G401 (cell line): ENCODE measurements at places on chromosomes 2 and 18. TPM values are rescaled to one million over a fixed set of nuclear protein-coding genes. Genes with fewer than 3 reads are reported as not detected.

The CNRIP1 gene
- 8.4 and 19.8 TPM in 2 replicates for total RNA-seq

The REEP1 gene
- total RNA-seq: 1.1 and 4.2 TPM in 2 replicates

The FBLN7 gene
- total RNA-seq: not detected in 2 replicates

DNA sequence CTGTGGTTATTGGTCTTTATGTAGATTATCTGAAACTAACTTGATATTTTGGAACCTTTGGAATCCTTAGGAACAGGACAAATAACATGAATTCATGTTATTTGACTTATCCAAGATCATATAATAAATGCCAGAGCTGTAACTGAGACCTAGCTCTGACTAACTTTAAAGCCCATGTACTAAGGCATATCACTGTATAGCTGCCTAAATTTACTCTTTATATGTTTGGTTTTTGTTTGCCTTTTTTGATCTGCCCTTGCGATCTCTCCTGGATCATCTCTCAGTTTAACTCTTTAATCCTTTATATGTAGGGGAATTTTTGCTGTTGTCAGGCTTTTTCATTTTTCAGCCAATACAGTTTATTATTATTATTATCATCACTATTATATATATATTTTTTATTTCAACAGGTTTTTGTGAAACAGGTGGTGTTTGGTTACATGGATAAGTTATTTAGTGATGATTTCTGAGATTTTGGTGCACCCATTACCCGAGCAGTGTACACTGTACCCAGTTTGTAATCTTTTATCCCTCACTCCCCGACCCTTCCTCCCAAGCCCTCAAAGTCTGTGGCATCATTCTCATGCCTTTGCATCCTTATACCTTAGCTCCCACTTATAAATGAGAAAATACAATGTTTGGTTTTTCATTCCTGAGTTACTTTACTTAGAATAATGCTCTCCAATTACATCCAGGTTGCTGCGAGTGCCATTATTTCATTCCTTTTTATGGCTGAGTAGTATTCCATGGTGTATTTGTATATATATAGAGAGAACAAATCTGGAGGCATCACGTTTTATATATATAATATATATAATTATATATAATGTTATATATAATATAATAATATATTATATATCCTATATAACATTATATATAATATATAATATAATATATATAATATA is 48.9 kb downstream of the APLF start:
- no peak for DNase-seq

GRCh38 chr2:176581557-176582165 is 312.4 kb downstream of the MTX2 start:
- DNase-seq: no peak

The GPAT2 gene
- total RNA-seq: not detected in 2 replicates

DNA sequence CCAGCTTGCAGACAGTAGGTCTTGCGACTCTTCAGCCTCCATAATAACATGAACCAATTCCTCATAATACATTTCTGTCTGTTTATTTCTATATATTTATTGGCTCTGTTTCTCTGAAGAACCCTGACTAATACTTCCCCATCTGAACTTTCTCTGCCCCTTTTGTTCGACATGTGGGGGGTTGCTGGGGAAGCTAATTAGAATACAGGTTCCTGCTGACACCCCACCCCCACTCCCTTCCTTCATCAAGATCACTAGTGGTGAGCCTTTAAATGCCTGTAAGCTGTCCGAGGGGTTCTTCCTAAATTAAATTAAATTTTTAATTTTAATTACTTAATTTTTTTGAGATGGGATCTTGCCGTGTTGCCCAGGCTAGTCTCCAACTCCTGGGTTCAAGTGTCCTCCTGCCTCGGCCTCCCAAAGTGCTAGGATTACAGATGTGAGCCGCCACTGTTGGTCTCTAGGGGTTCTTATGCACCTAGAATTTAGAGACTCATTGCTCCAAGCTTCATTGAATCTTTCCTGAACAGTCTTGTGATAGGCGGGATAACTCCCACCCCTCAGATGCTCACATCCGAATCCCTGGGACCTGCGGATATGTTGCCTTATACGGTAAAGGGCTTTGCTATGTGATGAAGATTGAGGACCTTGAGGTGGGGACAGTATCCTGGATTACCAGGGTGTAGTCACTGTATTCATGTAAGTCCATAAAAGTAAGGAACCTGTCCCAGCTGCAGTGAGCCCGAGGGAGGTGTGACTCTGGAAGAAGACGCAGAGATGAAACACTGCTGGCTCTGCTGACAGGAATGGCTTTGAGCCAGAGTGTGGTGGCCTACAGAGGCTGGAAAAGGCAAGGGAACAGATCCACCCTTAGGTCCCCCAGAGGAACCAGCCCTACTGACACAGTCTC is 26.2 kb downstream of the HPCAL1 start:
- DNase-seq: no peak

DNA sequence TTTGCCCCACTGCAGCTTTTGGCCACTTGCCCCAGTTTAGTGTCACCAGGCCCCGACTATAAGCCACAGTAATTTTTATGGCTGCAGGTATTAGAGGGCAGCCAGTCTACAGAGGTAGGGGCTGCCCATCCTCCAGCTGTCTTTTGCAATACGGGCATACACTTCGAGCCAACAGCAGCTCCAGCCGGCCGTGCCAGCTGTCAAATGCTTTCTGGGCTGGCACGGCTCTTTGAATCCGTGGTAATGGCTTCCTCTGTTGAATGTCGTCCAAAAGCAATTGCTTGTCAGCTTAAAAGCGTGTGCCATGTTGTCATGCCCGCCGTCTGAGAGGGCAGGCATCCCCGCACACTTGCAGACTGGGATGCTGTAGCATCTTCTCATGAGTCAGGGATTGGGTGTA is 41.3 kb downstream of the BCL2L11 start:
- peak; percentile 5 for DNase-seq

DNA sequence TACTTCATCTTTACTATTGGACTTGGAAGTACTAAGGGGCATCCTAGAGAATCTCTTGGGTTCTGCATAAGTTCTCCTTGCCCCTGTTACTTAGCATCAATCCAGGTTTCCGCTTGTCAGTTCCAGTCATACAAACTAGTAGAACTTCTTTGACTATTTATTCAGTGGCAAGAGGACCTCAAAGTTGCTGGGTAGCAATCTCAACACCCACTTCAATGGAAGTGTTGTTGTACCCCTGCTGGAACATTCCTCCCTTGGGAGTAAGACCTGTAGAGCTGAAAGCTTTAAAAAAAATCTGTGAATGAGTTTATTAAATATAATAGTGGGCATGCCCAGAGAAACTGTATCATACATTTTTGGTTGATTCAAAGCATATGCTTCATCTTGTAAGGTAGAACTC is 27.0 kb downstream of the BIRC6 start:
- no peak for DNase-seq

The NTSR2 gene
- total RNA-seq: not detected in 2 replicates

GRCh38 chr2:29238497-29238896 is 123.3 kb downstream of the CLIP4 start:
- DNase-seq: peak; percentile 1

DNA sequence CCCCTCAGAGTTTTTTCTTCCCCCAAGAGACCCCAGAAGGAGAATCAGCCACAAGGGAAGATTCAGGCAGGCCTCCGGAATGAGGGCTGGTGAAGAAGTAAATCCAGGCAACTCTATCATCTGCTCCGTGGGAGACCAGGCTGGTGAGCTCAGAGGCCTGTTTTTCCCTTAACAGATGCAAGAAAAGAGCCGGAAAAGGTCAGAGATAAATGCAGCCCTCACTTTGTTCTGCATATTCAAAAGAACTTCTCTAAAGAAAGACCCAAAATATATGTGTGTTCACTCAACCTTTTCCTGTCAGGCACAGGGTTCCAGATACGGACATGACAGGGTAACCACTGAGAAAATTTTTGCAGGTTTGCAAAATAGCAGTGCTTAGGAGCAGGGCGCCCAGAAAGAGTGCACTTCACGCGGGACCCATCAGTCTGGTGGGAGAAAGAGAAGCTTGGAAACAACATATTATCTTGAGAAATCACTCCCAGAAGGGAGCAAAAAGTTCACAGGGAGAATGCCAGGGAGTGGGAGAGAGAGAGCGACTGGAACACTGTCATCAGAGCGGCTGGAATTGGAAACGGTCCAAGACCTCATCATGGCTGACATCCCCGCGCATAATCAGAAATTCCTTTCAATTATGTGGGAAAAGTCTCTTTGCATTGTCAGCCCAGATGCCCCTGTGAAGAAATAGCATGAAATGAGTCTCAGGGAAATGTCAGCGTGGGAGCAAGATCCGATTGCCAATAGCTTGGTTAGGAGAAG is 244.8 kb upstream of the SLC14A2 start:
- no peak for DNase-seq

GRCh38 chr2:101909760-101910159 is 82.0 kb upstream of the IL1R2 start:
- DNase-seq: no peak

DNA sequence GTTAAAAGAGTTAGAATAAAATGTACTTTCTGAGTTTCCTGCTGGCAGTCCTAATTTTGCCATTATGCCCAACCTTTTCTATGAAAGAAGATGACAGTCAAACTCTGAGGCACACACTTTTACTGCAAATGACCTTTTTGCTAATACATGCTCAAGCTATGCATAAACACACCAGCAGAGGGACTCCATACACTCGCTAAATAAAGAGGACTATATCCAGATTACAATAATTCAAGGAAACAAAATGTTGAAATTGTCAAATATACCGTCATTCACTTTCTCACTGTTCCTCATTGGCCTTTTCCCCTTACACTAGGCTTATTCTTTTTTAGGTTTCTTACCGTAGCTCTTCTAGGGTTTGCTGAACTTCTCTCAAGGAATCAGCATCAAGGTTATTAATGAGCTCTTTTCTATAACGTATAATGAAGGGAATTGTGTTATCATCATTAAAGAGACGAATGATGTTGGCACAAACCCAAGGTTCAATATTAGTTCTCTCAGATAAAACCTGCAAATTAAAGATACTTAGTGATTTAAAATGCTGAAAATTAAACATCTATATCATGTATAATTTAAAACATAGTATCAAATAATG is 25.7 kb downstream of the SRBD1 start:
- DNase-seq: peak; percentile 46

The PXDN gene
- 16.4 and 25.4 TPM in 2 replicates for total RNA-seq

DNA sequence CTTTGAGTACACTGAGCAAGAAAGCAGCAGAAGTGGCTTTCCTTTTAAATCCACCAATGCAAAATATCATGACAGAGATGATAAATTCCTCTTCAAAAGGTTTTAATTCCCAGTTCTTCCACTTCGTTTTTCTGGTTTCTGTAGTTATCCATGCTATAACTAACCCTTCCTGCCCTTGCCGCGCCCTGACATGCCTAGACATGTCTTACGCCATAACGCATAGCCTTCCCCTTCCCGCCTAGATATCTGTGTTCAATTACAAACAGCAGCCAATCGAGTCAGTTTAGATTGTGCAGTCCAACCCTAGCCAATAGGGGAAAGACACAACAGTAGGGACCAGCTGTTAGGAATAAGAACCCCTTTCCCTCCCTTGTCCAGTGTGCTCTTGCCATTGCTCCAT is 16.1 kb downstream of the PRPF40A start:
- DNase-seq: no peak

The MYOM1 gene
- total RNA-seq: 0.06 and 0.17 TPM in 2 replicates

DNA sequence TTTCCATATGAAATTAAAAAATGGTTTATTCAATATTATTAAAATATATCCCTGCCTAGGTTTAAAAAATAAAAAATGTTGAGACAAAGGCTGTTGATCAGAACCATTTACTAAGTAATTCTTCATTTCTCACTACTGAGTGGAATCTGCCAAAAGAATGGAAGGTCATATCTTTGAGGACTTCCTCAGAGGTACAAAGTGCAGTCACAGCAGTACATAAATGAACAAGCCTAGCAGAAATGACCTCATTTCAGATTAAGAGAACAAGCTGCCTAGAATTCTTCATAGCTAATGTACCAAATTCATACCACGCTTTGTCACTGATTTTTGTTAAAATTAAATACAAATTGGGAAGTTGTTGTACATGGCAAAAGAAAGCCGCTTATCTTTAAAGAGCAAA is 318.9 kb upstream of the TFPI start:
- no peak for DNase-seq

The IL36B gene
- not detected in 2 replicates for total RNA-seq

DNA sequence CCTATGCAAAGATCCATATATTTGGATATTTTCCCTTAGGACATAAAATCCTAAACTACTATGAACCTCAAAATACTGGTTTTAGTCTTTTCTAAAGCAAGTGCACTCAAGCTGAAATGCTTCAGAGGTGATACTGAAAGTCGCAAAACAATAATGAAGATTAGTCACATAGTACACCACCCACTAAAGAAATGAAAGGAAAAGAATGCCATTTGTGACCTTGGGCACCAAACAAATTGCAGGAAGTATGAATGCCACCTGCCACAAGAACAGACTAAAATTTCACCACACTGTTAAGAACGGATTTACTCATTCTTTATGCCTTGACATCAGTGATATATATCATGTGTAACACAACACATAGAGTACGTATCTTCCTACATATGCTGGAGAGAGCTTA is 161.5 kb downstream of the ZNF521 start:
- DNase-seq: no peak

- peak; percentile 52 for DNase-seq
Measured at GRCh38 chr18:8625461-8626092, 16.3 kb downstream of the RAB12 start.

GRCh38 chr2:216974321-216975302 is 114.7 kb upstream of the TNP1 start:
- DNase-seq: no peak

The CTAGE1 gene
- total RNA-seq: 0.03 TPM in 1 of 2 replicates, not detected in the other

The GPR75 gene
- not detected in 2 replicates for total RNA-seq

DNA sequence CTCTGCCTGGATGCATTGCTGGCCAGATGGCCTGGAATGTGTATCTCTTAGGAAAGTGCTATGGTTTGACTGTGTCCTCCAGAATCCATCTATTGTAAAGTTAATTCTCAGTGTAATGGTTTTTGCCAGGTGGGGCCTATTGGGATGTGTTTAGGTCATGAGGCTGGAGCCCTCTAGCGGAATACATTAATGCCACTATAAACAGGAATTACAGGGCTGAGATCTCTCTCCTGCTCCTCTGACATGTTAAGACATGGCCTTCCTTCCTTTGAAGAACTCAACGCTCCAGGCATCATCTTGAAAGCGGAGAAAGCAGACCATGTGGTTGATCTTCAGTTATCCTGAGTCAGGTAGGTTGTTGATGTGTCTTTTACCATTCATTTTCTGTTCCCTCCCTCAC is 276.4 kb downstream of the RPIA start:
- DNase-seq: no peak
